Peyer's patch (tissue), 4 donors: ENCODE measurements at places on chromosomes 7 and 10.

DNA sequence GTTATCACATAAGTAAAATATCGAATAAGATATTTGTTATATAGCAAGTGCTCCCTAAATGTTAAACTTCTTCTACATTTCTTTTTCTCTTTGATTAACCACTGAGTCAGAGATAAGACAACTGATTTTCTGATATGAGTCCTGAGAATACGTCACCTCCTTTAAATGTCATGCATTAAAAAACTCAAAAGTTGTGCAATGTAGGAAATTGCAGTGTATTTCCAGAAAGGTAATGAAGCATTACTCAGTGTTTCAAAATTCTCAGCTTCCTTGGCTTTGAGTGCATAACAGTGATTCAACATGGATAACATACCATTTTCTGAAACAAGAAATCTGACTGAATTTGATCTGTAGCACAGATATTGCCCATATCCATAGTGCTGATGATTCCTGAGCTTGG lies 155.8 kb downstream of the BMPER start:
- no peak overlapping the region for H3K27ac ChIP-seq
- no peaks in the 10 kb centered on the region for H3K36me3 ChIP-seq
- no peak overlapping the region for H3K4me3 ChIP-seq
- H3K27me3 ChIP-seq = no peaks in the 10 kb centered on the region
- no peaks in the 10 kb centered on the region for H3K4me1 ChIP-seq

DNA sequence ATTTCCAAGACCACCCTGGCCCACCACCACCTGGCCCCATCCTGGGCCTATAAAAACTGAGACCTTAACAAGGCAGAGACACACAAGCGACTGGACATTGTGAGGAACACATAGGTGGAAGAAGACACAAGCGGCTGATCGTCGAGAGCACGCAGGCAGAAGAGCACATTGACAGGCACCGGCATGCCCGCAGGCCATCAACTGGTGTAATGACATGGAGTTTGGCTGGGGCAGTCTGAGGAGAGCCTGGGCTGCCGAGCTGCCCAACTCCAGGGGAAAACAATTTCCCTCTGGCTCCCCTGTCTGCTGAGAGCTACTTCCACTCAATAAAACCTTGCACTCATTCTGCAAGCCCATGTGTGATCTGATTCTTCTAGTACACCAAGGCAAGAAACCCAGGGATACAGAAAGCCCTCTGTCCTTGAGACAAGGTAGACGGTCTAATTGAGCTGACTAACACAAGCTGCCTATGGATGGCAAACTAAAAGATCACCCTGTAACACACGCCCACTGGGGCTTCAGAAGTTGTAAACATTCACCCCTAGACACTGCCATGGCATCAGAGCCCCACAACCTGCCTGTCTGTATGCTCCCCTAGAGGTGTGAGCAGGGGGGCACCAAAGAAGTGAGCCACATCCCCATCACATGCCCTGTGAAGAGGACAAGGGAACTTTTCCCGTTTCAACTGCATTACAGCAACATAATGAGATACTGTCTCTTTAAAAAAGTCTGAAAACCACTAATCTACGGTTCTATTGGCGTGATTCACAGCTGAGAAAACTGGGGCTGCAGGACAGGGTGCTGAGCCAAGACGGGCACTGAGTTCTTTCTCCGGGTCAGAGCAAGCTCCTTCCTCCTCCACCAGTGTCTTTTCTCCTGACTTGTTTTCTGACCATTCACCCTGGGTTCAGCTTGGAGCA lies 18.5 kb upstream of the TNS3 start:
- no peak overlapping the region for H3K4me3 ChIP-seq
- H3K27me3 ChIP-seq = no peaks in the 10 kb centered on the region
- H3K27ac ChIP-seq = no peak overlapping the region
- no peaks in the 10 kb centered on the region for H3K36me3 ChIP-seq
- peaks cover 3% of the 10 kb centered on the region for H3K4me1 ChIP-seq

GRCh38 chr10:26621243-26621888 lies 76.1 kb upstream of the PDSS1 start:
- DNase-seq = no peak
- peak overlapping the region; percentile 89 for H3K27ac ChIP-seq
- H3K4me3 ChIP-seq = no peak overlapping the region
- H3K4me1 ChIP-seq = peaks cover 14% of the 10 kb centered on the region
- no peaks in the 10 kb centered on the region for H3K36me3 ChIP-seq

GRCh38 chr7:55145606-55146005 lies 126.8 kb downstream of the EGFR start:
- H3K27me3 ChIP-seq = no peaks in the 10 kb centered on the region
- no peak for DNase-seq
- H3K27ac ChIP-seq = no peak overlapping the region
- H3K4me1 ChIP-seq = no peaks in the 10 kb centered on the region
- no peak overlapping the region for H3K4me3 ChIP-seq

DNA sequence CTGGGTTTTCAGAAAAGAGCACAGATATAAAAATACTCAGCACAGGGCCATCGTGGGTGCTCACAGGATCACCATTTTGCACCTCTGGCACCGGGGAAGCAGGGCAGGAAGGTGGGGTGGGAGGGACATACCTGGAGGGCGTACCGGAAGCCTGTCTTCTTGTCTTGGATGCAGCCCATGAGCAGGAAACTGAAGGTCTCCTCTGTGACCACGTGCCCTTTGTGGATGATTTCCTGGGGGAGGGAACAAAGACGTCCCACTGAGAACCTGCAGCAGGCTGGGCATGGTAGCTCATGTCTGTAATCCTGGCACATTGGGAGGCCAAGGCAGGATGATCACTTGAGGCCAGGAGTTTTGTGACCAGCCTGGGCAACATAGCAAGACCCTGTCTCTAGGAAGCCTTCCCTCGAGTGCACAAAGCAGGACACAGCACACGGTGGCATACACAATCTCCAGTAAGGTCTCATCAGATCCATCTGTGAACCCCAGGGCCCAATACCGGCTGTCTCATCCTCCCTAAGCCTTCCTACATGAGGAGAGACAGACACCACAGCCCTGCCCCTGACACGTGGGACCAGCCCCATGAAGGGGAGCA lies 9.5 kb downstream of the PTCD1 start:
- no peaks in the 10 kb centered on the region for H3K4me1 ChIP-seq
- no peak for DNase-seq
- no peaks in the 10 kb centered on the region for H3K27me3 ChIP-seq
- H3K36me3 ChIP-seq = peaks cover 72% of the 10 kb centered on the region
- no peak overlapping the region for H3K27ac ChIP-seq

DNA sequence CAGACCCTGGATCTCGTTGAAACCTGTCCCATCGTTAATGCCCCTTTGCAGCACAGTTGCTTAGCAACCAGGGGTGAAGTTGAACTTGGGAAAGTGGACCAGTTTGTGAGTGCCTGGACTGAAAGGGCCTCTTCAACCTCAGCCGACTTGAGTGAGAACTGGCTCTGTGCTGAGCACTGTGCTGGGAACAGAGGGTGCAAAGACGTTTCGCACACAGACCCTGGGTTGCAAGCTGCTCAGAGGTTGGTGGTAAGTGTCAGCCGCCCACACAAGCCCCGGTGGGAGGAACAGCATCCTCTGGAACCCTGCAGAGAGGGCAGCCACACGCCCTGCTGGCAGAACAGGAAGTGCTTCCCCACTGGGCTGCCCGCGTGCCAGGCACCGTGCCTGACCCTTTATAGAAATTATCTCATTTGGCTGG lies 89.2 kb downstream of the CARD11 start:
- DNase-seq = peak; percentile 71
- no peaks in the 10 kb centered on the region for H3K4me1 ChIP-seq
- H3K27ac ChIP-seq = peak overlapping the region; percentile 40

- no peak for DNase-seq
- H3K36me3 ChIP-seq = no peaks in the 10 kb centered on the region
- H3K27ac ChIP-seq = no peak overlapping the region
- no peak overlapping the region for H3K4me3 ChIP-seq
- no peaks in the 10 kb centered on the region for H3K27me3 ChIP-seq
- no peaks in the 10 kb centered on the region for H3K4me1 ChIP-seq
Observed at GRCh38 chr10:31037749-31038148, 6.1 kb upstream of the ZNF438 start.

DNA sequence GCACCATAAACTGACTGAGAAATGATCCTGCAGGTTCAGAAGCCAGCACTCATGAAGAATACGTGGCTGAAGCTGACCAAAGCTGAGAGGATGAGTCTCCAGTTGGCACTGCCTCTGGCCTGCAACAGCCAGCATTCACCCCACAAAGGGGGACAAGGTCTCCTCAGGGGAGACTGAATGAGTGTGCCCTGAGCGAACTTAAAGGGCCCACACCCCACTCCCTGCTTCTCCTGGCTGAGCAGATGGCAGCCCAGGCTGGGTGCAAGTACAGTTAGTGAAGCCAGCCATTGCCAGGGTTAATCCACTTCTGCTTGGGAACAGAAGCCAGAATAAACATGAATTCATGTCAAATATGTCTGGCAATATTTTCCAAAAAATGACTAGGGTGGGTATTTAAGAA lies 98.1 kb downstream of the PPP1R17 start:
- H3K4me3 ChIP-seq = no peak overlapping the region
- H3K36me3 ChIP-seq = no peaks in the 10 kb centered on the region
- no peaks in the 10 kb centered on the region for H3K27me3 ChIP-seq
- H3K4me1 ChIP-seq = no peaks in the 10 kb centered on the region
- DNase-seq = no peak

DNA sequence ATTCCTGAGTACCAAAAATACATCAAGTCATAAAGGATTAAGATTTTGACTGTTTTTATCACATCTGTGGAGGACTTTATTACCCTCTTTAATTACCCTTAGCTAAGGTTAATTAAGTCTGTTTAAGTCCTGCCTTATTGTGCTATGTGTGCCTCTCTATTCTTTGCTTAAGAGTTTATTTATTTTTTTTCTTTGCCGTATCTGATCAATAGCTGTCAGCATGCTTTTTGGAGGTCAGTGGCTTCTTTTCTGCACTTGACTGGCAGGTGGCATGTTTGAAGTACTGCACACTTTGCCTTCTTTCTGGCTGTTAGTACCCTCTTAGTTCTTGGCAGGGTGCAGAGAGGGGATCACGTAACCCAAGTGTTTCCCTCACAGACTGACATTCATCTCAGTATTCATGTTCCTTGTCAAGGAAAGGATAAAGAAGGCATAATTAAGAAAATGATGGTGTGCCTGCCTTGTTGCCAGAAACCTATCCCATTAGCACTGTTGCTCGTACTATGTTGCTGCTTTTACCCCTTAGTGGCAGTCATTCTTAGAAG lies 225.8 kb downstream of the EXOC4 start:
- no peak overlapping the region for H3K27ac ChIP-seq
- no peak overlapping the region for H3K4me3 ChIP-seq
- no peaks in the 10 kb centered on the region for H3K36me3 ChIP-seq
- H3K27me3 ChIP-seq = no peaks in the 10 kb centered on the region

- H3K27ac ChIP-seq = no peak overlapping the region
- no peaks in the 10 kb centered on the region for H3K4me1 ChIP-seq
- H3K27me3 ChIP-seq = no peaks in the 10 kb centered on the region
- no peaks in the 10 kb centered on the region for H3K36me3 ChIP-seq
- H3K4me3 ChIP-seq = no peak overlapping the region
Observed at GRCh38 chr10:378930-379704, 243.9 kb downstream of the ZMYND11 start.

- no peaks in the 10 kb centered on the region for H3K27me3 ChIP-seq
- H3K4me3 ChIP-seq = no peak overlapping the region
- no peak for DNase-seq
- no peaks in the 10 kb centered on the region for H3K36me3 ChIP-seq
Observed at GRCh38 chr10:99080275-99080945, 155.2 kb downstream of the HPSE2 start.

DNA sequence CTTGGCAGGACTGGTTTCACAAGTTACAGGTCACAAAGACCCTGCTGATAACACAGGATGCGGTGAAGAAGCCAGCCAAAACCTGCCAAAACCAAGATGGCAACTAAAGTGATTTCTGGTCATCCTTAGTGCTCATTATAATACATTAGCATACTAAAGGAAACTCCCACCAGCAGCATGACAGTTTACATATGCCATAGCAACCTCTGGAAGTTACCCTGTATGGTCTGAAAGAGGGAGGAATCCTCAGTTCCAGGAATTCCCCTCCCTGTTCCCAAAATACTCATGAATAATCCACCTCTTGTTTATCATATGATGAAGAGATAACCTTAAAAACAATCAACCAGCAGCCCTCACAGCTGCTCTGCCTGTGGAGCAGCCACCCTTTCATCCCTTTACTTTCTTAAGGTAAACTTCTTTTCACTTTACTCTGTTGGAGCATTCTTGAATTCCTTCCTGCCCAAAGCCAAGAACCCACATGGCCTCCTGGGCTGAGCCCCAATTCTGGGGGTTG lies 21.9 kb downstream of the DPY19L1 start:
- no peaks in the 10 kb centered on the region for H3K4me1 ChIP-seq
- no peaks in the 10 kb centered on the region for H3K36me3 ChIP-seq
- no peak for DNase-seq
- no peak overlapping the region for H3K4me3 ChIP-seq
- H3K27ac ChIP-seq = no peak overlapping the region
- no peaks in the 10 kb centered on the region for H3K27me3 ChIP-seq

DNA sequence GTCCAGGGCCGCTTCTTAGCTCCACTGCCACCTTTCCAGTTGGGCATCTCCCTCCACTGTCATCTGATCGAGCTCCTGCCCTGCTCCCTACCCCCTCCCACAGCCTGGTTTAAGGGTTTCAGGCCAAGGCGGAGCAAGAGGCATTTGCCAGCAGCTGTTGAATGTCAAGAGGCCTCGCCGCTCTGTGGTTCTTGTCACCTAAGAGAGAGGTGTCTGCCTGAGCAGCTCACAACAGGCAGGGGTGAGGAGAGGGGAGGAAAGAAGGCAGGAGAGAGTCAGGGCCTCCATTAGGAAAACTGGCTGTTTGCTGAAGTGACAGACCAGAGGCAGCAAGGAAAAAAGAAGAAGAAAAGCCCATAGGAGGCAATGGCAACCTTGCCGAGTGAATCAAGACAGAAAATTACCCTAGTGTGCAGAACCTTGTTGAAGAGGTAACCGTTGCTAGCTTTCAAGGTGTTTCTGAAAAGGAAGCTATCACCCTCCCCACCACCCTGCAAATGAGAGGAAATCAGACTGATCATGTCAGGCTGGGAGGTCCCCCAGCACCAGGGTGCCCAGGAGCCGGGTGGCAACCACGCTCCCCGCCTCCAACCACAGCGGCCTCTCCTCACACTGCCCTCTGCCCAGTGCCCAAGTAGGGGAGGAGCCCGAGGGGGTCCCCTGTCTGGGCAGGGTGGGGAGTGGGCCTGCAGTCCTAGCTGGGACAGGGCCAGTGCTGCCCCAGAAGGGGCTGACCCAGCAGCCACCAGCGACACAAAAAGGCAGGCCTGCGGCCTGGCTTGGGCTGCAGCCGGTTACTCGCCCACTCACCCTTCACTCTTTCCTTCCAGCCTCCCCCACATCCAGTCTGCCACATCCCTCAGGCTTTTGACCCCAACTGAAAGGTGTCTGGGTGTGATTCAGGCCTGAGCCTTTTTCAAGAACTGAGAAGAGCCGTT lies 7.1 kb downstream of the GATA3 start:
- peak; percentile 55 for DNase-seq
- no peak overlapping the region for H3K4me3 ChIP-seq
- no peaks in the 10 kb centered on the region for H3K36me3 ChIP-seq
- H3K27me3 ChIP-seq = no peaks in the 10 kb centered on the region
- peak overlapping the region; percentile 31 for H3K27ac ChIP-seq
- H3K4me1 ChIP-seq = no peaks in the 10 kb centered on the region

GRCh38 chr7:2814946-2815874 lies 28.9 kb downstream of the GNA12 start:
- peaks cover 7% of the 10 kb centered on the region for H3K4me1 ChIP-seq
- DNase-seq = no peak
- no peaks in the 10 kb centered on the region for H3K27me3 ChIP-seq
- no peak overlapping the region for H3K4me3 ChIP-seq
- no peak overlapping the region for H3K27ac ChIP-seq
